GM23338 (cell line): ENCODE measurements at places on chromosomes 2 and 18. TPM values are rescaled to one million over a fixed set of nuclear protein-coding genes. Genes with fewer than 3 reads are reported as not detected.
A peak's percentile ranks its signal among the peaks of the same experiment; 100 is the strongest.

GRCh38 chr18:67211646-67212045, 304.9 kb downstream of the DSEL start:
- no peak overlapping the region for H3K27ac ChIP-seq
- no peaks in the 10 kb centered on the region for H3K4me1 ChIP-seq
- no peaks in the 10 kb centered on the region for H3K27me3 ChIP-seq

- H3K4me3 ChIP-seq: no peak overlapping the region
- DNase-seq: no peak
- H3K4me1 ChIP-seq: no peaks in the 10 kb centered on the region
- no peaks in the 10 kb centered on the region for H3K27me3 ChIP-seq
- H3K36me3 ChIP-seq: no peaks in the 10 kb centered on the region
These were observed 33.8 kb downstream of the ARHGAP15 start for GRCh38 chr2:143162997-143163396.

- H3K4me1 ChIP-seq: no peaks in the 10 kb centered on the region
- H3K36me3 ChIP-seq: no peaks in the 10 kb centered on the region
- DNase-seq: no peak
- no peak overlapping the region for H3K4me3 ChIP-seq
- H3K27ac ChIP-seq: no peak overlapping the region
These were observed 390.9 kb upstream of the SMIM21 start for GRCh38 chr18:75818383-75818782.

- H3K27ac ChIP-seq: no peak overlapping the region
- no peak for DNase-seq
- no peak overlapping the region for H3K4me3 ChIP-seq
- no peaks in the 10 kb centered on the region for H3K36me3 ChIP-seq
- H3K27me3 ChIP-seq: no peaks in the 10 kb centered on the region
- H3K4me1 ChIP-seq: no peaks in the 10 kb centered on the region
These were observed 676.4 kb upstream of the CHAC2 start for GRCh38 chr2:53091183-53091582.

GRCh38 chr2:14909795-14910194, 277.3 kb downstream of the LRATD1 start:
- H3K36me3 ChIP-seq: no peaks in the 10 kb centered on the region
- peaks cover 5% of the 10 kb centered on the region; the same call in 1 of the 2 replicates for H3K4me1 ChIP-seq
- H3K4me3 ChIP-seq: no peak overlapping the region
- no peaks in the 10 kb centered on the region for H3K27me3 ChIP-seq

DNA sequence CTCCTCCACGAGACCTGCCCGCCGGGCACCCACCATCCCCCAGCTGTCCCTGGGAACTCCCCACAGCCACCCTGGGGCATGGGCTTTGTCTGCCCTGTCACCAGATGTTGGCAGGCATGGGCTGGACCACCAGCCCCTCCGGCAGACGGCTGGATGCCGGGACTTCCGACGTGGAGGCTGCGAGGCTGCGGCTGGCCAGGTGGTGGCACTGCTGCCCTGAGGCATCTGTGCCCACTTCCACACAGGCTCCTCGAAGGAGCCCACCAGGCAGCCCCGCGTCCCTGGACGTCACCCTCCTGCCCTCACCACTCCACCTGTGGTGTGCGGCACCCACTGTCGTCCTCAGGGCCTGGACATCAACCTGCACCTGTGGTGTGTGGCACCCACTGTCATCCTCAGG, 319.9 kb upstream of the SALL3 start:
- H3K4me3 ChIP-seq: no peak overlapping the region
- no peaks in the 10 kb centered on the region for H3K36me3 ChIP-seq
- H3K27ac ChIP-seq: no peak overlapping the region

DNA sequence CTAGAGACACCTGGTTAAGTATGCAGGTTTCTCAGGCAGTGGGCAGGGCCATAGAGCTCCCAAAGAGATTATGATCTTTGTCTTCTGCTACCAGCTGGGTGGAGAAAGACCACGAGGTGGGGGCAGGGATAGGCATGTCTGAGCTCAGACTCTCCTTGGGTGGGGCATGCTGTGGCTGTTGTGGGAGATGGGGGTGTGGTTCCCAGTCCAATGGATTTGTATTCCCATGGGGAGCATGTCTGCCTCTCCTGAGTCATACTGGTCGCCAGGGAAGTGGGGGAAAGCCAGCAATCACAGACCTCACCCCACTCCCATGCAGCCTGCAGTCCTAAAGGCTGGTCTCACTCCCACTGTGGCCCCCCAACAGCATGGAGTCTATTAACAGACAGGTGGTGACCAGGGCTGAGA, 31.4 kb upstream of the RHOB start:
- H3K27me3 ChIP-seq: no peaks in the 10 kb centered on the region
- H3K36me3 ChIP-seq: no peaks in the 10 kb centered on the region
- H3K4me1 ChIP-seq: no peaks in the 10 kb centered on the region
- no peak overlapping the region for H3K27ac ChIP-seq
- no peak for DNase-seq
- H3K4me3 ChIP-seq: no peak overlapping the region

GRCh38 chr2:177234267-177234666, 21.7 kb downstream of the HNRNPA3 start:
- H3K4me3 ChIP-seq: no peak overlapping the region
- no peak for DNase-seq
- 0 out of 2 replicates have a peak overlapping the region, but pooled peaks have one; percentile 11 for H3K27ac ChIP-seq

DNA sequence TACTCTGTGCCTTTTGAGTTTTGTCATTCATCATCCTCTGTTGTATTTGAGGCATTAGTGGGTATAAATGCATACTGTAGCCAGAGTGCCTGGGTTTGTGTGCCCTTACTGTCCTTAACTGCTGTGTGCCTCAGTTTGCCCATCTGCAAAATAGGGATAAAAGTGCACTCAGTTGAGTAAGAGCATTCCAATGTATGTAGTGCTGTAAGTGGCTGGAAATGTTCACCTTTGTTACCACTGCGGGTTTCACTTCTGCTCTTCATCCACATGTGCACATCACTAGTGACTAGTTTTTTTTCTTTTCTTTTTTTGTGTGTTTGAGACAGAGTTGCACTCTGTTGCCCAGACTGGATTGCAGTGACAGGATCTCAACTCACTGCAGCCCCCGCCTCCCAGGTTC, 39.9 kb downstream of the PLEKHB2 start:
- no peaks in the 10 kb centered on the region for H3K4me1 ChIP-seq
- H3K27ac ChIP-seq: no peak overlapping the region
- DNase-seq: no peak

DNA sequence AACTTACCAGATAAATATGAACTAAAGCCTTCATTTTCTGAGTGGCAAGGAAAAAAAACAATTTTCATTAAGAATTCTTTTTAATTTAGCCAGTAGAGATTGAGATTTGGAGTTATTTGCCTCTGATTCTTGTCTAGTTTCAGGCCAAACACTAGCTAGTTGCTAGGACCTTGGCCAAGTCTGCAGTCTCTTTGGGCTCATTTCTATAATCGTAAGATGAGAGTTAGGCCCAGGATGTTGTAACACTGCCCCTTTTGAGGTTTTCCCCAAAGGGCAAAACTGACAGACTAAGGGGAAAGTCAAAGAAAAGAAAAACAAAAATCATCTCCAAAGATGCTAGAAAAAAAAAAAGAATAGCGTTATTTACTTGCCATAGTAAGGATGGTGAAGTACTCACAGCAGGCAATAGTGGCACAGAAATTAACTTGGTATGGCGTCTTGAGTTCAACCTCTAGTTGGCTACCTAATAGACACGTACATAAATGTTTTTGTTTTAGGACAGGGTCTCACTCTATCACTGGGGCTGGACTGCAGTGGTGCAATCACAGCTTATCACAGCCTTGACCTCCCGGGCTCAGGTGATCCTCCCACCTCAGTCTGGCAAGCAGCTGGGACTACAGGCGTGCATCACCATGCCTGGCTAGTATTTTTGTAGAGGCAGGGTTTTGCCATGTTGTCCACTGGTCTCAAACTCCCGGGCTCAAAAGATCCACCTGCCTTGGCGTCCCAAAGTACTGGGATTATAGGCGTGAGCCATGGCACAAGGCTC, 23.0 kb upstream of the ADAM17 start:
- H3K4me1 ChIP-seq: no peaks in the 10 kb centered on the region
- H3K27me3 ChIP-seq: no peaks in the 10 kb centered on the region
- DNase-seq: no peak
- no peak overlapping the region for H3K27ac ChIP-seq
- no peak overlapping the region for H3K4me3 ChIP-seq

GRCh38 chr2:237227592-237228280, 142.0 kb downstream of the COPS8 start:
- DNase-seq: no peak
- H3K27ac ChIP-seq: no peak overlapping the region
- H3K4me1 ChIP-seq: no peaks in the 10 kb centered on the region
- H3K36me3 ChIP-seq: no peaks in the 10 kb centered on the region
- no peak overlapping the region for H3K4me3 ChIP-seq

DNA sequence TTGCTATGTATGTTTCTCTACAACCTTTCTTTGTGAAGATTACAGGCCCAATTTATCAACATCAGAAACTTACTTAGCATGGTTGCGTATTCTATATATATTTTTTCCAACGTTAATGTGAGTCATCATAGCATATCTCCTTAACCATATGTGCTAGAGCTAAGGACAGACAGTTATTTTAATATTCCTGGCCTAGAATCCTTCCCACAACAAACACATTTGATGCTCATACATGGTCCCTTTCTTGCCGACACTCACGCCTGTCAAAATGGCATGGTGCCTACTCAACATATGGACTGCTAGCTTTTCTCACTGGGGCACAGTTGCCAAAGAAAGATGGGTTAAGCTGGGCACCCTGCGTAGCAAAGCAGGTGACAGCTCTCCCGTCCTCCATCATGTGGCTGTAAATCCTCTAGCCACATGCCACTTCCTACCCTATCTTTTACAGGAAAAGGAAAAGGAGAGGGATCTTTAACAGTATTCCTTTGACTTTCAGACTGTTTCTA, 75.2 kb upstream of the GALNT5 start:
- H3K36me3 ChIP-seq: no peaks in the 10 kb centered on the region
- DNase-seq: no peak
- no peak overlapping the region for H3K4me3 ChIP-seq
- no peaks in the 10 kb centered on the region for H3K27me3 ChIP-seq
- no peak overlapping the region for H3K27ac ChIP-seq

- no peak for DNase-seq
- H3K27ac ChIP-seq: no peak overlapping the region
- no peak overlapping the region for H3K4me3 ChIP-seq
- no peaks in the 10 kb centered on the region for H3K27me3 ChIP-seq
- no peaks in the 10 kb centered on the region for H3K36me3 ChIP-seq
These were observed 54.1 kb downstream of the LPIN2 start for GRCh38 chr18:2958819-2959298.

- no peak overlapping the region for H3K27ac ChIP-seq
- peaks cover 7% of the 10 kb centered on the region; the same call in 1 of the 2 replicates for H3K36me3 ChIP-seq
- DNase-seq: no peak
- H3K4me1 ChIP-seq: peaks cover 12% of the 10 kb centered on the region; the same call in 1 of the 2 replicates
- H3K4me3 ChIP-seq: no peak overlapping the region
These were observed 205.9 kb upstream of the ARL4C start for GRCh38 chr2:234702731-234703225.

- no peak overlapping the region for H3K4me3 ChIP-seq
- no peaks in the 10 kb centered on the region for H3K27me3 ChIP-seq
- no peaks in the 10 kb centered on the region for H3K4me1 ChIP-seq
- no peak for DNase-seq
These were observed 163.0 kb upstream of the PXDN start for GRCh38 chr2:1907291-1907690.

DNA sequence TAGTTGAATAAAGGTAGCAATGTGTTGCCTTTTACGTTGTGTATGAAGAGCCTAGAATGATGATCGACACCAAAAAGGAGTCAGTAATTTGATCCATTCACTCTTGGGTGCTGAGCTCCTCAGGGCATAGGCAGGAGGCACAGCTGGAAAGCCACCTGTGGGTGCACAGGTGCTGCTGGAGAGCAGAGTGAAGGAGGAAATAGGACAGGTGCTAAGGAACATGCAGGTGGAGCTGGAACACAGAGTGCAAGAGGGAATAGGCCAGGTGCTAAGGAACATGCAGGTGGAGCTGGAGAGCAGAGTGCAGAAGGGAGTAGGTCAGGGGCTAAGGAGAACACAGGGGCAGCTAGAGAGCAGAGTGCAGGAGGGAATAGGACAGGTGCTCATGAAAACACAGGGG, 86.1 kb downstream of the SH3YL1 start:
- H3K4me3 ChIP-seq: no peak overlapping the region
- H3K4me1 ChIP-seq: no peaks in the 10 kb centered on the region
- no peaks in the 10 kb centered on the region for H3K27me3 ChIP-seq
- H3K27ac ChIP-seq: no peak overlapping the region

GRCh38 chr2:187013058-187013457, 164.1 kb upstream of the ZSWIM2 start:
- DNase-seq: no peak
- H3K4me3 ChIP-seq: no peak overlapping the region
- H3K27ac ChIP-seq: no peak overlapping the region
- no peaks in the 10 kb centered on the region for H3K36me3 ChIP-seq
- no peaks in the 10 kb centered on the region for H3K4me1 ChIP-seq
- H3K27me3 ChIP-seq: no peaks in the 10 kb centered on the region

GRCh38 chr2:237431372-237431771, 17.4 kb upstream of the COL6A3 start:
- no peak for DNase-seq
- H3K4me3 ChIP-seq: no peak overlapping the region
- no peaks in the 10 kb centered on the region for H3K36me3 ChIP-seq
- H3K4me1 ChIP-seq: peaks cover 4% of the 10 kb centered on the region; the same call in 1 of the 2 replicates
- no peaks in the 10 kb centered on the region for H3K27me3 ChIP-seq

DNA sequence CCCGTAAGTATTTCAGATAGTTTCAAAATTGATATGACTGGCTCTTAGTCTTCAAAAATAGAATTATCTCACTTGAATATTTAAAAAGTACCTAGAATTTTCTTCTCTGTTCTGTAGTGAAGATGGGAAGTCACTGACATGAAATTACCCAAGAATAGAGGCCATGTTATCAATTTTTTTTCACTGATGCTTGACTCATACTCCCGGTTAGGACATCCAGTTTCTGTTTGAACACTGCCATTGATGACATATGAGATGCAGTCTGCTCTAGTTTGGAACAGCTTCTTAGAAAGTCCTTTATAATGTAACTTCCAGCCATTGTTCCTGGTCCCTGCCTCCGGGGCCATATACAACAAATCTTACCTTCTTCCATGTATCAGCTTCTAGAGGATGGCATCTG, 26.0 kb downstream of the MAP3K20 start:
- no peak for DNase-seq
- no peak overlapping the region for H3K27ac ChIP-seq
- H3K4me3 ChIP-seq: no peak overlapping the region
- H3K36me3 ChIP-seq: no peaks in the 10 kb centered on the region
- H3K27me3 ChIP-seq: no peaks in the 10 kb centered on the region

- H3K27me3 ChIP-seq: no peaks in the 10 kb centered on the region
- DNase-seq: no peak
- H3K27ac ChIP-seq: no peak overlapping the region
- H3K4me3 ChIP-seq: no peak overlapping the region
- no peaks in the 10 kb centered on the region for H3K4me1 ChIP-seq
These were observed 220.2 kb upstream of the PIEZO2 start for GRCh38 chr18:11369556-11369955.

Gene TRPM8
- 0.14 and 1.4 TPM in 2 replicates for total RNA-seq

Gene TMEM247
- total RNA-seq: not detected in 2 replicates

Gene POTEI
- total RNA-seq: 0.08 and 0.56 TPM in 2 replicates

Gene MFSD6
- total RNA-seq: 9.6 and 15.8 TPM in 2 replicates

Gene EML4
- 100 and 115 TPM in 2 replicates for total RNA-seq

Gene LINC00305
- not detected in 2 replicates for total RNA-seq

Gene ALPG
- 2.5 and 3.8 TPM in 2 replicates for total RNA-seq

Gene DNAJC27
- total RNA-seq: 2.4 and 5.3 TPM in 2 replicates
